CD8-positive, alpha-beta T cell (primary cell): ENCODE measurements at places on chromosomes 13 and 19. TPM values are rescaled to one million over a fixed set of nuclear protein-coding genes. Genes with fewer than 3 reads are reported as not detected.

SHFL gene
- 61.6 TPM for total RNA-seq

PGLYRP1 gene
- total RNA-seq: not detected

CHAMP1 gene
- 10.8 TPM for total RNA-seq

TEKTIP1 gene
- 5.2 TPM for total RNA-seq

CYP4F22 gene
- 0.46 TPM for total RNA-seq

CRLF1 gene
- not detected for total RNA-seq

PDE4A gene
- total RNA-seq: 21.1 TPM

FBN3 gene
- total RNA-seq: 0.03 TPM

ANGPTL8 gene
- total RNA-seq: not detected

PRR22 gene
- total RNA-seq: 3.0 TPM

TMC4 gene
- total RNA-seq: not detected

DACH1 gene
- not detected for total RNA-seq

TIMM50 gene
- 48.6 TPM for total RNA-seq

HRC gene
- not detected for total RNA-seq

HNRNPA1L2 gene
- total RNA-seq: 16.6 TPM

FEM1A gene
- total RNA-seq: 17.4 TPM

KIR3DL2 gene
- 1.5 TPM for total RNA-seq

ZNF154 gene
- 15.7 TPM for total RNA-seq

THOP1 gene
- total RNA-seq: 27.7 TPM

APOE gene
- total RNA-seq: 5.0 TPM

LAIR1 gene
- 15.3 TPM for total RNA-seq

TNFSF13B gene
- 0.98 TPM for total RNA-seq

SIGLEC8 gene
- total RNA-seq: not detected

PCSK4 gene
- 6.1 TPM for total RNA-seq

SERTM1 gene
- total RNA-seq: not detected

MAST3 gene
- 13.7 TPM for total RNA-seq

KIR3DL1 gene
- total RNA-seq: 0.19 TPM

ENOX1 gene
- not detected for total RNA-seq

CLDND2 gene
- total RNA-seq: 2.3 TPM

HCN2 gene
- total RNA-seq: 0.67 TPM

ZNF835 gene
- total RNA-seq: 0.46 TPM

GRIK5 gene
- 0.19 TPM for total RNA-seq

CGB2 gene
- not detected for total RNA-seq

C19orf38 gene
- not detected for total RNA-seq

SIGLEC7 gene
- not detected for total RNA-seq

LSM4 gene
- 43.9 TPM for total RNA-seq

SIAH3 gene
- 0.61 TPM for total RNA-seq

PRR36 gene
- total RNA-seq: 0.47 TPM

ARHGEF1 gene
- total RNA-seq: 1,125 TPM

SYNE4 gene
- 2.1 TPM for total RNA-seq

OR7D2 gene
- total RNA-seq: not detected

FOSB gene
- total RNA-seq: 625 TPM

MISP gene
- total RNA-seq: not detected

NLRP4 gene
- total RNA-seq: not detected

ATP5F1D gene
- total RNA-seq: 96.3 TPM

URAD gene
- not detected for total RNA-seq

PSG4 gene
- total RNA-seq: not detected

PRTN3 gene
- not detected for total RNA-seq

CYP4F3 gene
- total RNA-seq: not detected

VSTM2B gene
- total RNA-seq: not detected

SIGLEC9 gene
- 0.54 TPM for total RNA-seq

WDR87 gene
- not detected for total RNA-seq
